ENCODE measurements at places on chromosomes 6 and 20.
A peak's percentile ranks its signal among the peaks of the same experiment; 100 is the strongest.

- peak; percentile 96 for DNase-seq
These were observed 649.1 kb upstream of the GJE1 start for GRCh38 chr6:141483598-141484061.

GRCh38 chr6:18183766-18184165 lies 28.5 kb downstream of the KDM1B start:
- no peak for DNase-seq

GRCh38 chr20:50110141-50111047 lies 2.6 kb downstream of the UBE2V1 start:
- DNase-seq, result no peak

GRCh38 chr6:6586671-6587526 lies 1.6 kb upstream of the LY86 start:
- DNase-seq, result no peak

DNA sequence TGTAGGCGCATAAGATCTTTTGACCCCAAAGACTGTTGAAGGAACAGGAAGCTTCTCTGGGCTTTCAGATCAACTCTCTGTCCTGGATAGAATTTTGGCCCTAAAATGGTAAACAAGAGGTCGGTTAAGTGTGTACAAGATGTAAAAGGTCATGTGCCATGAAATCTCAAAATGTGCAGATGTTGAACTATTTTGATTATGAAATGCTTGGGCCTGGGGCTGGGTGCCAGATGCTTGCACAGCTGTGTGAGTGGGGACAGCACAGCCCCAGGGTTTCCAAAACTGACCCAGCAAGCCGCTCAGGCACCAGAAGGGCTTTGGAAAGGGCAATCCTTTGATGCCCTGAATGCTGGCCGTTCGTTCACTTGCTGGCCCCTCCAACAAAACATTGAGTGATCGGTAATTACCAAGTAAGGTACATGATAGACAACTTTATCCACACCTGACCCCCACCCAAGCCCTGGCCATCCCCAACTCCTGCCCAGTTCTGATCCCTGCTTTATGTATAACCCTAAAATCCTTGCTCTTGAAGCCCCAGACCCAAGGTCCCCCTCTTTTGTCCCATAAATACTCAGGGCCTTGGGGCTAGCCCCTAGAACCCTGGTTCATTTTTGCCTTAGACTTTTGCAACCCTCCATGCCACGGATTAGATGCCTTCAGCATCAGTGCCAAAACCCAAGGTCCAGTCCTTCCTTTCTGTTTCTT lies 1.9 kb downstream of the TMEM239 start:
- DNase-seq, result no peak
